ENCODE measurements at places on chromosomes 13 and 19.

DNA sequence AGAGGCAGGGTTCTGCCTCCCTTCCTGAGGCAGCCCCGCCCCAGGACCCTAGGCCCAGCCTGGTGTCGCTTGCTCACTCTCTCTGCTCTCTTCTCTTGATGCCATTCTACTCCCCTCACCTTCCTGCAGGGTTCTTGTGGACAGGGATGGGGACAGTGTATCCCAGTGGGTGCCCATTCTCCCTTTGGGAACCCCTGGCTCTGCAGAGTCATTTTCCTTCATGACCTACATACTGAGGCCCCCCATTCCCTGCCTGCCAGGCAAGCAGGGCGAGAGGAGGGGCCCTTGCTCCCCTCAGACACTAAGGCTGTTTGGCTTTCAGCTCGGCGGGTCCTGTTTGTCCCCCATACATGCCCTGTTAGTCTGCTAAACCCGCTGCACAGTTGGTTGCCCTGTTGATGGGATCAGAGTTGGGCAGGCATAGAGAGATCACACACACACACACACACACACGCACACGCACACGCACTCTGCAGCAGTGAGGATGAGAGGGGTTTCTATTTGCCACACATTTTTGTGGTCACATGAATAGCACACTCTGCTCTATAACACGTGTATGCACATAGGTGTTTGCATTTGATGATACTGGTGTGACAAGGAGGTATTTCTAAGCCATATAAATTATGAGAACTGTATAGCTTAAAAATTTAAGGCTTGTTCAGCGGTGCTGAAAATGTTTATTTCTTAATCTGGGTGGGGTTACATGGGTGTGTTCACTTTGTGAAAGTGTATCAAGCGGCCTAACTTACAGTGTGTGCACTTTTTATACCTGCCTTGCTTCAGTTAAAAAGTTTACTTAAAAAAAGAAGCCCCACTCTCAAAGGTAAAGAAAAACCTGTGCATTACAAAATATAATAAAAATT lies 20.3 kb downstream of the NFIX start:
- DNase-seq: no peak

DNA sequence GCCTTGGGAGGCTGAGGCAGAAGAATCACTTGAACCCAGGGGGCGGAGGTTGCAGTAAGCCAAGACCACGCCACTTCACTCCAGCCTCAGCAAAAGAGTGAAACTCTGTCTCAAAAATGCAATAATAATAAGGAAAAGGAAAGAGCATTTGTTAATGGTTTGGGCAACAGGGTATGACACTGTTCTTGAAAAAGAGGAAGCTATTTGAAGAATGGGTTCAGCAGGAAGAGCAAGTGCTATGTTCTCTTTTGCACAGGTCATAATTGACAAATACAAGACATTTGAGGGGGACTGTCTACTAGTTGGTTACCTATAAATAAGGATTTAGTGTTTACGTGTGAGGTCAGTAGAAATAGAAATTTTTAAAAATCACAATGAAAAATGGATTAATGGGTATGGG lies 218.3 kb downstream of the DCT start:
- no peak for DNase-seq

- no peak for DNase-seq
Measured at GRCh38 chr13:50928659-50929462, 19.3 kb downstream of the RNASEH2B start.

DNA sequence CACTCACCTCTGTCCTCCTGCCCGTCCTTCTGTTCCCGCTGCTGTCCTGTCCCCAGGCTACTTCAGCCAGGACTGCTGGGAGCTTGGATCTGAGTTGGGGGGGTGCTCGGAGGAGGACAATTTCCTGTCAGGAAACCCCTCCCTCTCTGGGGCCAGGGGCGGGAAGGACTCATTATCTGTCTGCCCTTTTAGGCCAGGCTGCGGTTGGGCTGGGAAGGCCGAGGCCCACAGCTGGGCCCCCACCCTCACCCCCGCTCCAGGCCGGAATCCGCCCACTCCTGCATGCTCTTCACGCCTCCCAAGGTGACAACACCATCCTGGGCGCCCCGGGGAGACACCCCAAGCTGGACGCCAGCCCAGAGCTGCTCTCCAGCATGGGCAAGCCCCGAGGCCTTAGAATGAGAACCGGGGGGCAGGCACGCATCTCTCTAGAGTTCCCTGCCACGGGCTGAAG lies at the start of gene EXOC3L2:
EXOC3L2 (minus strand) TSS at position 74 of the 454 bp plus-strand sequence. CDS start 6,362 bp downstream, outside the sequence.
- DNase-seq: no peak

- DNase-seq: no peak
Measured at GRCh38 chr19:28632371-28633080, 580.4 kb downstream of the UQCRFS1 start.

DNA sequence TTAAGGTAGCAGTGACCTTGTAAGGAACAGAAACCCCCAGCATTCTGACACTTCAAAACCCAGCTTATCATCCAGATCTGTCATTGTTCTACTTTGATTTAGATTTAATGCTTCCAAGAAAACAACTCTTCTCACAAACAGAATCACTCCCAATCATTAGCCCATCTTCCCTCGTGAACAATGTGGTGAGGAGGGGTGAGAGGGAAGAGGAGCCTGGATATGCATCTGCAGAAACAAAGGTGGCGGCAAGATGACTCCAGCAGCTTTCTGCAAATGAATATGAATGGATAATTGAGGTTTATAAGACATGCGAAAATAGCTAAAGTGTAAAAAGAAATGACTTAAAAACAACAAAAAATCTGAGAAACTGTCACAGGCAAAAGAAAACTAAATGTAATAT lies 859.9 kb upstream of the SLC10A2 start:
- no peak for DNase-seq

DNA sequence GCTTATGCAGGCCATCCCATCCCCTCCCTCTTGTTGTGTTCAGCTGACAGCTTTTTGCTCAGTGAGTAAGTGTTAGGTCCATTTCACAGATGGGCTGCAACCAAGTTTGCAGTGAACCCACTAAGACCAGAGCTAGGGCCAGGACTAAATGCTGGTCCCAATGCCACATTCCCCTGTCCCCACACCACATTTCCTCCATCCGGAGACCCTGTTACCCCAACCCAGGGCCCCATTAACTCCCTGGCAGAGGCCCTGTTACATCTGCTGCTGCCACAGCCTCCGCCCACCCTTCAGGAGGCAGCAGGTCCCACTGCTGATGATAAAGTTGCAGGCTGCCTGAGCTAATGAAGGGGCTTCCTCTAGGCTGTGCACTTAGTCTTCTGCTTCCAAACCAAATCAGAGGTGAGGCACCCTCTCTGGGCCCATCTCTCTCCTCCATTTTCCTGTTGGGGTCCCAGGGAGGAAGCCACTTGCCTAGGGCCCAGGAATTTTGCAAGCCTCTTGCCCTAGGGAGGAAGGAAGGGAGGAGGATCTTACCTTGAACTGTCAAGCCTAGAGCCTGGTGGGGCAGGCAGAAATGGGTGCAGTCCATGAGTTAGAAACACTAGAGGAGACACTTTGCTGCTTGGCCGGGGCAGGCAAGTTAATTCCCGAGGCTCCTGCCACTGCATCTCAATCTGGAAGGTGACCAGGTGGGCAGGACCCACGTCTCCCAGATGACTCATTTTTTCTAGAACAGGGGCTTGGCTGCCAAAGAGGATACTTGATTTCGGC lies 3.4 kb upstream of the USF2 start:
- DNase-seq: no peak

DNA sequence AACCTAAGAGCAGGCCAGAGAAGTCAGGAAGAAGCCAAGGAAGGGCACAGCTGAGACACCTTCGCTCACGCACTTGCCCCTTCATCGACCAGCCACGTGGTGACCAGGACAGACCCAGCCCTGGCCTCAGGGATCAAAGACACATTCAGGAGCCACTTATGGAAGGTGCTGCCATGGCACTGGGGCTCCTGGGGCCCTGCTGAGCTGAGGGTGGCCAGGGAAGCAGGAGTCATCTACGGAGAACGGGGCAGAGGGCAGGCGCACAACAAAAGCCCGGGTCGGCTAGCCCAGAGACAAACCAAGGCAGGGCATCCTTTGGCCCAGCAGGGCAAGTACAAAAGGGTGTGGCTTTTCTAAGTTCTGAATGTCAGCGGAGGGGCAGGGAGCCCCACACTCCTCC lies 2.3 kb downstream of the PLPP2 start:
- no peak for DNase-seq

DNA sequence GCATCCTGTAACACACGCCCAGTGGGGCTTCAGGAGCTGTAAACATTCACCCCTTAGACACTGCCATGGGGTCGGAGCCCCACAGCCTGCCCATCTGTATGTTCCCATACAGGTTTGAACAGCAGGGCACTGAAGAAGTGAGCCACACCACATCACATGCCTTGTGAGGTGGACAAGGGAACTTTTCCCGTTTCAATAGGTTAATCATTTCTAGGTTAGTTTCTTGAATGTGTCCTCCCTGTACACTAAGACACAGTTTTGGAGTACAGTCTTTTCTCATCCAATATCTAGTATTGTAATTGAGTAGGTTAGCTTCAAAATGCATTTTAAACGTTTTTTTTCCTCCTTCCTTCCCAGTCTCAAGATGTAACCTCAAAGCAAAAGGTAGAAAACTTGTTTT lies 700.2 kb upstream of the PCDH20 start:
- DNase-seq: no peak

- no peak for DNase-seq
Measured at GRCh38 chr13:92143766-92144165, 745.3 kb downstream of the GPC5 start.

DNA sequence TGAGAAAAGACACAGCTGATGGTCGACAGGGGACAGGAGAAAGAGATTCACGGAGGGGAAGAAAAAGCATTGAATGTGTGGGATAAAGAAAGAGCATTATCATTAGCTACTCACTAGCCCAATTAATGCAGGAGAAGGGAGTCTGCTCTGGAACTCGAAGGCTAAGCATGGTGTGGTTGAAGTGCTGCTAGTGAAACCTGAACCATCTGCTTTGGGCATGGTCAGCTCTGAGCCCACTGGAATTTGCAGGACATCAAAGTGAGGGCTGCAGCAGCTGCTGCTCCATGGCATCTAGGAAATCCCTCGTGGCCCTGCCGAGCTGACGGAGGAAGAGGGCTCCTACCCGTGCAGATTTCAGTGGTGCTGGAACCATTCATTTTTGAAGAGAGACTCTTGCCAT lies 320.3 kb downstream of the ATP8A2 start:
- DNase-seq: no peak

DNA sequence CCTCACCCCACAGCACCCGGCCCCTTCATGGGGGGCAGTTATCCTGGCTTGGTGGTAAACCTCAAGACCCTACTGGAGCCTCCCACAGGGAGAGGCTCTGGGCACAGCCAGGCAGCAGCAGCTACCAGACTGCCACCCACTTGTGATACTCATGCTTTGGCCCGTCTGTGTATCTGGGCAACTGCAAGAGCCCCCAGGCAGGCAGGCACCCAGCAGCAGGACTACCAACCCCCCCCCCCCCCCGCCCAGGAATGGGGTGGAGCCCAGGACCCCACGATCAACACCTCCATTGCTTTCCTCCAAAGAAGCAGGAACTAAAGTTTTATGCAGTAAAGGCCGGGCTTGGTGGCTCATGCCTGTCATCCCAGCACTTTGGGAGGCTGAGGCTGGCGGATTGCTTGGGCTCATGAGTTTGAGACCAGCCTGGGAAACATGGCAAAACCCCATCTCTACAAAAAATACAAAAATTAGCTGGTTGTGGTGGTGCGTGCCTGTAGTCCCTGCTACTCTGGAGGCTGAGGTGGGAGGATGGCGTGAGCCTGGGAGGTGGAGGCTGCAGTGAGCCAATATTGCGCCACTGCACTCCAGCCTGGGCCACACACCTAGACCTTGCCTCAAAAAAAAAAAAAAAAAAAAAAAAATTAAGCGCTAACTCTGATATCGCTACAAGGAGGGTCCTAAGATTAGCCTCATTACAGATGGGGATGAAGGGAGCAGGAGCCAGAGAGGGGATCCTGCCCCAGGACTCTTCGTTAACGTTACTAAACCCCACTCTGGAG lies 1.1 kb upstream of the LYL1 start:
- DNase-seq: no peak

GRCh38 chr13:66313413-66313812 lies 916.7 kb downstream of the PCDH9 start:
- no peak for DNase-seq

DNA sequence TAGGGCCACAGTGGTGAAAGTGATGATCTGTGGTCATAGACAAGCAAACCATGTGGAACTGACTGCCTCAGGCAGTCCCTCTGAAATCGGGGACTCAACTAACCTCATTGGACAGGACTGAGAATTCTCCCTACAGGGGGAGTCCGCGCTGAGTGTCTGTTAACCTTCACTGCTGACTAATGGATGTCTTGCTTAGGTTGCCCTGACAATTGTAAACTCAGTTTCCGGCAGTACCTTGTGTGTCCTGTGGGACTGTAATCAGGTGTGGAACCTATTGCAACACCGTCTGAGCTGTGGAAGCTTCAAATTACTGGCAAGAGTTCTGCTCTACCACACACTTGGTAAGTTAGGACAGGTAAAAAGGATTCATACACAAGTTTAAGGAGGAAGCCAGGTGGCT lies 21.8 kb downstream of the ZNF77 start:
- no peak for DNase-seq

- DNase-seq: no peak
Measured at GRCh38 chr19:7759156-7759555, 3.9 kb upstream of the CLEC4M start.

DNA sequence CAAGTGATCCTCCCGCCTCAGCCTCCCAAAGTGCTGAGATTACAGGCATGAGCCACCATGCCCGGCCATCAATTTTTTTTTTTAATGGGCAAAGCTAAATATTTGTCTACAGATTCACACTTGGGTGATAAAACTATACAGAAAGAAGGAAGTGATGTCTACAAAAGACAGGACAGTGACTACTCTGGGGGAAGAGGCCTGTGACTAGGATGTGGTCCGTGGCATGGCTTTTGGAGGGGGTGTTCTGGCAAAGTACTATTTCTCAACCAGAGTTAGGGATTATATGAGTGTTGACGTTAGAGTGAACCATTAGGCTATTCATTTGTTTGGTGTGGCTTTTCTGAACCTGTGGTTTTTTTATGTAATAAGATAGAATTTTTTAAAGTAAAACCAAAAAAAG lies 42.7 kb downstream of the INSR start:
- DNase-seq: no peak

GRCh38 chr19:36265064-36265463 lies 50.2 kb downstream of the ZNF146 start:
- DNase-seq: no peak

GRCh38 chr19:13691569-13692435 lies 72.5 kb upstream of the MRI1 start:
- DNase-seq: peak; percentile 63

DNA sequence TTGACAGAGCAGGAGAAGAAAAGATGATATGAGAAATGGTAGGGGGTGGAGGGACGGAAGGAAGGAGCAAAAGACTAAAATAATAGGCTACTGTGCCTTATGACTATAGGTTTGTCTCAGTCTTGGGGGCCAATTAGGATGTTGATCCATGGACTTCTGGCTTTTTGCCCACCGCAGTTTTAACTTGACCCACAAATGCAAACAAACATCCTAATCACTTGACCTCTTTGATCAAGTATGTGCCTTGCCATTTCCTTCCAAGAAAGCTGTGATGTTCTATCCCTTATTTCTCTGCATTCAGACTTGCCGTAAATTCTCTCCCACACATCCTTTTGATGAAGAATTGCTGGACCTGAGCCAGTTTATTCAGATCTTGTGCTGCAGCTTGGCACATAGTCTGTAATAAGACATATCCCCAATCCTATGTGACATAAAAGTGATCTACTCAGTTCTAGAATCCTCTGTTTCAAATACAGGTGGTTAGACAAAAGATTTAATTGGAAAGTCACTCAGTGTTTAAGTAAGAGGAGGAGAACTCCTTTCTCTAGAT lies 62.8 kb downstream of the TPT1 start:
- DNase-seq: no peak

Data from frontal cortex (tissue), 4 donors.